AG08395 (cell line): ENCODE measurements at places on chromosomes 1 and 21.

GRCh38 chr1:231194843-231195516, 33.1 kb downstream of the TRIM67 start:
- DNase-seq: no peak

GRCh38 chr1:27445177-27445936, 44.6 kb downstream of the WASF2 start:
- no peak for DNase-seq

DNA sequence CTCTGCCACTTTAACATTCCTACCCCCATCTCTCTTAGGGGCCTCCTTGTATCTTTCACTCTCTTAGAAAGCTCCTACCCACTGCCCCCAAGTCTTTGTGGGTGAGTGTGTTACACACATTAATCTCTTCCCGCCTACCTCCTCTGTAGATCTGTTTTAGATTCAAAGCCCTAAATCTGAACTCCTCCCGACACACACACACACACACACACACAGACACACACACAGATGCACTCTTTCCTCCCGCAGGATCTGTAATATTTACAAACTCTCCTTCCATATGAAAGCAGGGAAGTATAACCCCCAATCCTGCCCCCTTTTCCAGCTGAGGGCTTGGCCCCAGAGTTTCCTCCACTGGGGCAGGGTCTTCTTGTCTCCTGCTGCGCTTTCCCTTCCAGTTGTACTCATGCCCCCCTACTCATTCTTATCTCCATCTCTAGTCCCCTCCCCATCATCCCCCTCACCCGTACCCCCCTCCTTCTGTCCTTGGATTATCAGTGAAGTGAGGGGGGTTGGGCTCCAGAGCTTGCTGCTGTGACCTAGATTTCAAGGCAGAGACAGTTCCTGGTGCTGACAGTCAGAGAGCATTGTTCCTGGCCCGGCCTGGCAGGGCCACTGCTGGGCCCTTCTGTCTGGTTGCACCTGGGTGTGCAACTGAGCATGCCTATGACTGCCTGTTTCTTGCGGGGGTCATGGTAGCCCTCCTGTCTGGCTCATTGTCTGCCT, 4.3 kb downstream of the PEA15 start:
- no peak for DNase-seq

DNA sequence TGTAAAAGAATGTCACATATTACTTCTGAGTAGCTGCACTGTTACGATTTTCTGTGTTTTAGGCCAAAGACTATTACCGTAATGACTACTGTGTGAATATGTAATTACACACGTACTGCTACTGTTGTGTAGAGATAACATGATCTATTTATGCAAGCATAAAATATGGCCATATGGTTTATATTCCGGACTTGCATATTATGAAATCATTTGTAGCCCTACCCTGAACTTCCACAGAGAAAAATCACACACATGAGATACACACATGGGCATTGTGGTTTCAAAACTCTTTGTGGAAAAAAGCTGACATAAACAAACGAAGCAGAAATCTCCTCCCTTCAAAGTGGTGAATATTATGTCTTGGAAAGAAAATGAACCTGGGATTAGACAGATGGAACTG, 373.0 kb upstream of the ADAMTS5 start:
- DNase-seq: no peak

DNA sequence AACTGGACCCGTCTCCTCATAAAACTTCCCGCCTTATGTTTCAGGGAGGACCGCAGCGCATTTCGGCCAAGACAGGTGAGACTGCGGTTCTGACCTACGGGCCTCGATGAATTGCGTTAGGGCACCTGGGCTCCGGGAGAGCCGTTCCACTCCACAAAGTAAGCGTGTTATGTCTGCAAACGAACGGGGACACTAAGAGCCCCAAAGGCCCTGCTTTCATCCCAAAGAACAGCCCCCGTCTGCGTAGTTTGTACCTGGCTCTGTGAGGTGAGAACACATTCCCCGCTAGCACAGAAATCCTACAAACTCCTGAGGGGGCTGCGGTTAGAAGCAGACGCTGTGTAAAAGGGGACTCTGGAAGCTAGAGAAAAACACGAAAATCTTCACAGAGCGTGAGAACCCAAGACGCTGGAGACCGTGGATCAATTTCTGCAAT, 41.6 kb upstream of the PPIAL4F start:
- DNase-seq: no peak

- no peak for DNase-seq
Measured at GRCh38 chr21:15671188-15671587, 58.6 kb upstream of the USP25 start.

DNA sequence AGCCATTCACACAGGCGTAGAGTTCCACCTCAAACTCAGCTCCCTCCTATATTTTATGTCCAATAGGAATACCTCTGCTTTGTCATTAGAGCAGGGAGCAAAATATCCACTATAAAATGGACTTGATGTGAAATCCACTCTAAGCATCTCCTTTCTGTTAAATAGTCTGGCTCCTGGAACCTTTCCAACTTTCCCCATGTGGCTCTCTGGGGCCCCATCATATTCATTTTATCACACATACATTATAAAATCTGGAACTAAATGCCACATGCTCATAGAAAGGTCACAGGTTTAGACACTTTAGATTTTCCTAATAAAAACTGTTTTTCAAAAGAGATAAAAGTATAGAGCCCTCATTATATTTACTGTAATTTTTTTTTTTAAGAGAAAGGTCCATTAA, 82.1 kb downstream of the PTPN14 start:
- no peak for DNase-seq

DNA sequence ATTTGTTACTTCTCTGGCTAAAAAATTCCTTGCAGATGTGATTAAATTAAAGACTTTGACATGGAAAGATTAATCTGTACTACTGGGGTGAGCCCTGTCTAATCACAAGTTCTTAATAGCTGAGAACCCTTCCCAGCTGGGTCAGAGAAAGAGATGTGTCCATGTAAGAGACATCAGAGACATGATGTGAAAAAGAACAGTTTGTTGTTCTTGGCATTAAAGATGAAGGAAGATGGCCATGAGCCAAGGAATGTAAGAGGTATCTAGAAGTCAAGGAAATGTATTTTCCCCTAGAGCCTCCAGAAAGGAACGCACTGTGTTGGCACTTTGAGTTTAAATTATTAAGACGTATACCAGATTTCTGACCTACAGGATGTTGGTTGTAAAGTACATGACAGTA, 1271.5 kb upstream of the PRMT6 start:
- DNase-seq: no peak

- no peak for DNase-seq
Measured at GRCh38 chr1:86546787-86547221, at the start of gene CLCA4. Gene CLCA4 (plus strand): TSS chr1:86547078. CDS start chr1:86547120, 42 bp downstream.

- DNase-seq: no peak
Measured at GRCh38 chr1:202085682-202086373, 36.9 kb upstream of the GPR37L1 start.

DNA sequence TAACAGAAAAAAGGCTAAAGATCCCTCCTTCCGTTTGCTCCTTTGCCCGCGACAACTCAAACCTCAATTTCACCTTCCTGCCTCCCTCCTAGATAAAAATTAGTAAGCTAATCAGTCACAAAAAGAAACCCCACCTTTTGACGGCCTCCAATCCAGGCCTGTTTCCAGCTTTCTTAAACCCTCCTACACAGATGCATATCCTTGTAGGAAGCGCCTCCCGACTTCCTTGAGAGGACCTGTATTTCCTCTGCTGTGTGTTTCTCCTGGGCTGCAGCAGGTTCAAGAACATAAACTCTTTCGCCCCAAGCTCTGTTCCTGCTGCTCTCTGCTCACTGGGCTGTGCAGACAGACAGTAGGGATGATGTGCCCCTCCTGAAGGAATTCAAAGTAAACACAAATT, 168.8 kb downstream of the CYYR1 start:
- DNase-seq: no peak

GRCh38 chr1:231878737-231879136, 252.1 kb downstream of the DISC1 start:
- no peak for DNase-seq

- no peak for DNase-seq
Measured at GRCh38 chr1:87927391-87928280, 599.0 kb downstream of the LMO4 start.

- DNase-seq: peak; percentile 51
Measured at GRCh38 chr1:67683316-67683715, 1.7 kb upstream of the GADD45A start.

DNA sequence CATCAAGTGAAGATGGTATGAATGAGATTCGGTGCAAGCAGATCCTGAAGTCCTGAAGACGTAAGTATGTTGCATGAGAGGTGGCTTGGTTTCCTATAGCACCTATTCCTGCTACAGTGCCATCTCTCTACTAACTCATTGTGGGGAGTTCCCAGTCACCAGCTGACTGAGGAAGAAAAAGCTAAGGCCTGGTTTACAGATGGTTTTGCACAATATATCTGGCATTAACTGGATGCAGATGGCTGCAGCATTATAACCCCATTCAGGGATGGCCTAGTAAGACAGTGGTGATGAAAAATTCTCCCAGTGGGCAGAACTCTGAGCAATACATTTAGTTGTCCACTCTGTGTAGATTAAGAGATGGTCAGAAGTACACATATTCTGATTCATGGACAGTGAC, 36.7 kb downstream of the RTCA start:
- no peak for DNase-seq

- DNase-seq: no peak
Measured at GRCh38 chr1:202806845-202807450, 1.3 kb downstream of the KDM5B start.

DNA sequence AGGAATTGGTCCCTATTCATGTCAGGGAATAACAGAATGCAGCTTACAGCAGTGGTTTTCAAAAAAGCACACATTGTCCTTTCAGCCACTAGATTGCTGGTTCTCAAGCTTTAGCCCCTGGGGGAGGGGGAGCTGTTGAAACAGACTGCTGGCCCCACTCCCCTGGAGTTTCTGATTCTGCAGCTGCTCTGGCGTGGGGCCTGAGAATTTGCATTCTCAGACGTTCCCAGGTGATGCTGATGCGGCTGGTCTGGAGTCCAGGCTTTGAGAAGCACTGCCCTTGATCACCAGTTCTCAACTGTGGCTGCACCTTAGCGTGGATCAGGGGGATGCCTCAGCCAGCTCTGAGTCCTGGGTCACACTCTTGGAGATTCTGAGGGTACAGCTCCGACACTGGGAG, 62.7 kb upstream of the LAPTM5 start:
- DNase-seq: no peak

- DNase-seq: no peak
Measured at GRCh38 chr1:214997685-214998084, 84.9 kb upstream of the KCNK2 start.

DNA sequence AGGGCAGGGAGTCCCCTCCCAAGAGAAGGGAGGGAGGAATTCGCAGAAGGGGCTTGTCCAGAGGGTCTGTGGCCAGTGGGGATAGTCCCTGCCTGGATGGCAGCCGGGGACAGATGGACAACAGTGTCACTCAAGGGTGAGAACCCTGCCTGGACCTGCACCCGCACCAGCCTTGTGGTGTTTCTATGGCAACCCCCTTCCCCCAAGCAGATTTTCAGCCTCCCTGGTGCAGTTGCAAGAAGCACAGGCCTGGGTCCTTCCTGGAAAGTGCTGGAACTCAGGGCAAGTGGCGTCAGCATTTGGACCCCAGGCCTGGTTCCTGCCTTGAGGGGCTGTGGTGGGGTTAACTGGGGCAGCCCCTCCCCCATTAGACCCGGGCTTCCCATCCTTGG, 83.8 kb upstream of the ACTL8 start:
- DNase-seq: no peak

- no peak for DNase-seq
Measured at GRCh38 chr1:114333690-114334089, 177.3 kb downstream of the TRIM33 start.

- no peak for DNase-seq
Measured at GRCh38 chr1:217134857-217135568, 411.8 kb upstream of the ESRRG start.

DNA sequence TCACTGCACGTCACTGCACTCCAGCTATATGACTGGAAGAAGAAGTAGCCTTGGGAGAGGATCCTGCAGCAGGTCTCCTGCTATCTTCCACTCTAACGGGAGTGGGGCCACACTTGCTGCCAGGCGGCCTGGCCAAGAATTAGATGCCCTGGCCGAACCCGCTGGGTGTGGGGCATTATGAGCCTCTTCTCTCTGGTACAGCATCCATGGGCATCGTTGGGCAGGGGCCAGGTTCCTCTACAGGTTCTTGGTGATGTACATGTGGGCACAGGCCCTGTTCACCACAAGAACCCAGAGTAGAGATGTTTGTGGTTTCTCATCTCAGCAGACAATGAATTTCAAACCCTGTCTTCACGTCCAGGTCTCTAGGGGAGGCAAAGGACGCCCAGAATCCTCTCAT, 370.5 kb downstream of the NPHP4 start:
- no peak for DNase-seq

GRCh38 chr1:164534863-164535610, 23.9 kb upstream of the PBX1 start:
- no peak for DNase-seq

DNA sequence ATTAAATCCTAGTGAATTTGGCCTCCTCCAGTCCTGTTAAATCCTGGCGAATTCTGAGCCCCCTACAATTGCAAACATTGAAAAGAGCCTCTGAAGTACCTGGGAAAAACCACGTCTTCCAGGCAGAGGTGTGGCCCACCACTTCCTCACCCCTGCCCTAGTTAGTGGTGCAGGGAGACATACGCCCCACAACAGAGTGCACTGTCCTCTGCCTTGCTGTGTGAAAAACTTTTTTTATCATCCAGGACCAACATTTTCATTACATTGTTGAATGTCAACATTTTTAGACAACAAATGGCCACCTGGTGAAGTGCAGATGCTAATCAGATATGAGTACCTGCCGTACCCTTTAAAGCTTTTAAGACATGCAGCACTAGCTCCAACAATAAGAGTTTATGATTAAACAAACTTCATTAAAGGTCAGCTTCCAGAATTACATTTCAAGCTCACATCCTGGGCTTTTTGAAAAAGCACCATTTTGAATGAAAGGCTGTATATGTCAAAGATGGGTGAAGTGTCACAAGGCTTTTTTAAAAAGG, 13.6 kb upstream of the TMPRSS2 start:
- DNase-seq: no peak

DNA sequence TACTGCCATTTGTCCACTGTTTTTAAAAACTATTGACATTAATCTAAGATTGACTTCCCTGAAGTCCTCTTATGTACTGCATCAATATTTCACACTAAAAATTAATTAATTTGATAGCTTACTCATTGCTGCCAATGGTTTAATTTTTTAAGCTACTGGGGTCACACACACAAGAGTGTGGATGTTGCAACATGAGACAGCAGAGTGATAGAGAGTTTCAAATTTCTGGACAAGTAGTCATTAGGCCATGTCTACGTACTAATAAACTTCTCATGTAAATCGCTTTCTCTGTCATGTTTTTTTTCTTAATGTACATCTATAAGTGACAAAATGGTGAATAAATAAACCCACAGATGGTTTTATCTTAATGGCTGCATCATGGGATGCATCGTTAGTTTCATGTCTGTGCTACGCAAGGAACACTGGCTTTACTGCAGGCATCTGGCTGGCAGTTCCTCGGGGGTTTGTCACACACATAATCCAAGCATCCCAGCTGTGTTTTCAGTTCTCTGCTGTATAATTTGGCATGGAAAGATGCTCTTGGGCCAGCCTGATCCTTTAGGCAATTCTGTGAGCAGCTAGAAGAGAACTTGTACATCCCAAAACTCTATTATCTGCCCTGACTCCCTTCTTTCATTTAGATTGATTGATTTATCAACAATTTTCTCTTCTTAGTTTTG, 16.4 kb upstream of the CHODL start:
- DNase-seq: no peak

GRCh38 chr1:40803447-40803846, 19.9 kb downstream of the KCNQ4 start:
- DNase-seq: no peak

- no peak for DNase-seq
Measured at GRCh38 chr1:171780583-171781175, 781 bp upstream of the METTL13 start.

- no peak for DNase-seq
Measured at GRCh38 chr1:53195246-53196016, 1.2 kb upstream of the CPT2 start.

- DNase-seq: peak; percentile 74
Measured at GRCh38 chr1:205061665-205062069, 18.7 kb downstream of the CNTN2 start.
